Effector CD4-positive, alpha-beta T cell (primary cell): ENCODE measurements at places on chromosomes 6 and 20.

DNA sequence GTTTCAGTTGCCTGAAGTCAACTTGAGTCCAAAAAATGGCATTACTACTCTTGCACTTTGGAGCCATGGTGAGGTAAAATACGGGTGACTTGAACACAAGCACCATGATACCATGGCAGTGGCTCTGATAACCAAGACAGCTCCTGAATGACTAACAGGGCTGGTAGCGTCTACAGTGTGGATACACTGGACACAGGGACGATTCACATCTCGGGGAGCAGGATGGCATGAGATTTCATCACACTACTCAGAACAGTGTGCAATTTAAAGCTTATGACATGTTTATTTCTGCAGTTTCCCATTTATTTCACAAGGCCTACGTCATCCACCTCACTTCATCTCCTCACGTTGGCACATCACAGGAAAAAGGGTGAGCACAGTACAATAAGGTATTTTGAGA lies 950.9 kb downstream of the KIF16B start:
- no peak for DNase-seq

GRCh38 chr6:11609324-11610071 lies 71.9 kb downstream of the TMEM170B start:
- no peak for DNase-seq

- DNase-seq = no peak
These were observed 56.4 kb downstream of the NRN1 start for GRCh38 chr6:5950361-5950785.

DNA sequence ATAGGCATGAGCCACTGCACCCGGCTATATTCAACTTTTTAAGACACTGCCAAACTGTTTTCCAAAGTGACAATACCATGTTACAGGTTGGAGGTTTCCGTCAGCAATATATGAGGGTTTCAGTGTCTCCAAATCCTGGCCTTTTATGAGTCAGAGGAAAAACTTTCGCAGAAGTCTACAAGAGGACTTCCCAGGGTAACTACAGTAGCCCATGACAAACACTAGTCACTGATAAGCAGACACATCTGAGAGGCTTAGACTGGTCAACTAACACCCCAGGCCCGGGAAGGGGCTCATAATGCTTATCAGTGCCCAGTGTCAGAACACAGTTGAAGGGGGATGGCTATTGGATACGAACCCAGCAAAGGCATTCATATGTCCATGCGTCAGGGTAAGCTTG lies 85.4 kb downstream of the SOX4 start:
- DNase-seq = no peak

DNA sequence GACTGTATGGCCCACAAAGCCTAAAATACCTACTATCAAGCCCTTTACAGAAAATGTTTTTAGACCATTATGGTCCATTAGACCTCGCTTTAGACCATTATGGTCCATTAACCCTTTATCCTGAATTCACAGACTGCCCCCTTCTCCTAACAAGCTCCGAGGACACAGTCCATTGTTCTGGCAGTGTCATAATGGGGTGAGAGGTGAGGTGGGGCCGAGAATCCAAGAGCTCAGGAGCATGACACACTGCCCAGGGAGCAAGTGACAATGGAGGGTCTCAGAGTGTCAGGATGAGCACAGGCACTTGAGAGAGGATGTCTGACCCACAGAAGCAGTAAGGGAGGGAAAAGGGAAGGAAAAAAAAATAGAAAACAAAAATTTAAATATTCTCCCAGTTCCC lies 212.4 kb upstream of the NT5E start:
- DNase-seq = no peak

GRCh38 chr6:39693206-39693605 lies 32.0 kb downstream of the KIF6 start:
- no peak for DNase-seq

GRCh38 chr6:90997076-90997475 lies 410.2 kb upstream of the MAP3K7 start:
- DNase-seq = no peak

DNA sequence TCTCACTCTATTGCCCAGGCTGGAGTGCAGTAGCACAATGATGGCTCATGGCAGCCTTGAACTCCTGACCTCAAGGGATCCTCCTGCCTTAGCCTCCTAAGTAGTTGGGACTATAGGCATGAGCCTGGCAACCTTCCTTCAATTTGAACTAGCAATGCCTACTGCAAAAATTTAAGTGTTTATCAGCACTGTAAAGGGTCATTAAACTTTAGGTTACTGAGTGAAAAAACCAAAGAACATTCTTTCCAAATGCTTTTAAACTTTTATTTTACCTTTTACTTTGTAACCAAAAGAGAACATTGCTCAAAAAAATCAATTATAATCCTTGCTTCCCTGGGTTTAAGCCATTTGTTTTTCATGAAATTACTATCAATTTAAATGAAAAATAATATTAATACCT lies 101.0 kb upstream of the NHSL1 start:
- DNase-seq = no peak

DNA sequence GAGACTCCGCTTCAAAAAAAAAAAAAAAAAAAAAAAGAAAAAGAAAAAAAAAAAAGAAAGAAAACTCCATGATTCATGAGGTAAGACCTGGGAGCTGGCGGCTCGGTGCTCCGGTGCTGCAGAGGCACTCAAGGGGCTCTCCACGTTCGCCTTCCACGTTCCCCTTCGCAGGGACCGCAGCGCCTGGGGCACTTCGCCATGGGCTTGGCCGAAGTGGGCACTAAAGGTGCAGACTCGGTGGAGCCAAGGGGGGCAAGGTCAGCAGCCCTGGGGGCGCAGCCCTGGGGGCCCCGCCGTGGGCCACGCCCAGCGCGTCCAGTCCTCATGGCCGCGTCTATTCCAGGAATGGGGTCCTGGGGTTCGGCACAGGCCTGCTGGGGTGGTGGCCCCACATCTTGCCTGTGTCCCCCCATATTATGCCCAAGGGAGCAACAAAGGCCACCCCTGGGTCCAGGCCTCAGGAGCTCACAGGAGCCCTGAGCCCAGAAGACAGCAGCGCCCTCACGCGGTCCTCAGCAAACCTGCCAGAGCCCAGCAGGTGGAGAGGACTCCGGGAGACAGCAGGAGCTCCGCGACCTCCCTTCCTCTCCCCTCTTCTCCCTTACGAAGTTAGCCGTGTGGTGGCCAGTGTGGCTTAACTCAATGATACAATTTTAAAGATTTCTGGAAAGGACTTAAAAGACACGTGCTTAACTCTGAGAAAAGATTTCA lies 21.9 kb downstream of the ZBTB46 start:
- no peak for DNase-seq

DNA sequence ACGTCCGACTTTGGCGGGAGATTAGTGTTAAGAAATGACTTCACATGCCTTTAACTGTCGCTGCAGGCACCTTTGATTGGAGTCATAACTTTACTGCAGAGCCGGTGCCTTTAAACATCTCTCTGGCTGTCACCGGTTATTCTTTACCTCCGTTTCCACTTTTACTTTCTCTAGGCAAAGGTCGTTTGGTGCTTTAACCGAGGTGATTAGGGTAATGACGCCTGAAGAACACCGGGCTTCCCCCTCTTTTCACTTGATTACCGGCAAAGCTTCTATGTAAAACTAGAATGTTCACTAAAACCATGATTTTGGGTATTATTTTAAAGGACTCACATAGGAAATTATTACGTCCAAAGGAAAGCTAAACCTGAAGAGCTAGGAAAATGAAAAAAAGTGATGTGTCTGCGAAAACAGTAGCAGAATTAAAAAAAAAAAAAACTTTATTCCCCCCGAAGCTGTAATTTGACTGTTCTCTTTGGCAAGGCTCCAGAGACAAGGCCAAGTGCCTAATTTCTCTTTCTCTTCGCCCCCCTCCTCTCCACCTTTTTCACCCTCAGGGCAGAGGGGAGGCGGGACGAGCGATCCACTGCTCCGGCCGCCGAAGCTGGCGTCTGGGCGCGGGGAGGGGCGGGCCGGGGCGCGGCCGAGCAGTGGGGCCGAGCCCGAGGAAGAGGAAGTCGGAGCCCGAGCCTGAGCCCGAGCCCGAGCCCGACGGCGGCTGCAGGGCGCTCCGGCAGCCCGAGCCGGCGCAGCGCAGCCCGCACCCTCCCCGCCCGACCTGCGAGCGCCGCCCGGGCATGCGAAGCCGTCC lies at the start of gene PLEKHG1:
Gene PLEKHG1 (plus strand): TSS at position 687 of the 811 bp plus-strand sequence. CDS start 133,797 bp downstream, outside the sequence.
- DNase-seq = peak; percentile 14

- DNase-seq = no peak
These were observed 504.8 kb downstream of the MEI4 start for GRCh38 chr6:78157606-78158005.

DNA sequence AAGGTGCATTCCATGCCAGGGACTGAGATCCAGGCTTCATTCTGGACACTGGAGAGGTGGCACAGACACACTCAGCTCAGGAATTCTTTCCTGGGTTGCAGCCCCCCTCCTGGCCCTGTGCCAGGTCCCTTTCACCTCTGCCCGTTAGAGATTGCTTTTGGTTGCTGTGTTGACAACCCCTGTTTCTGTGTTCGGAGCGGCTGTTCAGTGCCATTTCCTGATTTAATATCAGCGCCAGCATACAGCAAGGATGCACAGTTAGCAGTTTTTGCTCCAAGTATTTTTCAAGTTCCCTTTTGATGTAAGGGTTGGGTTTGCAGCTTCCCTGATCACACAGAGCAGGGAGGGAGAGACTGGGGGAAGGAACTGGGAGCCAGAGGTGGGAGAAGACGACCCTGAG lies 8.5 kb upstream of the MAFB start:
- DNase-seq = no peak

DNA sequence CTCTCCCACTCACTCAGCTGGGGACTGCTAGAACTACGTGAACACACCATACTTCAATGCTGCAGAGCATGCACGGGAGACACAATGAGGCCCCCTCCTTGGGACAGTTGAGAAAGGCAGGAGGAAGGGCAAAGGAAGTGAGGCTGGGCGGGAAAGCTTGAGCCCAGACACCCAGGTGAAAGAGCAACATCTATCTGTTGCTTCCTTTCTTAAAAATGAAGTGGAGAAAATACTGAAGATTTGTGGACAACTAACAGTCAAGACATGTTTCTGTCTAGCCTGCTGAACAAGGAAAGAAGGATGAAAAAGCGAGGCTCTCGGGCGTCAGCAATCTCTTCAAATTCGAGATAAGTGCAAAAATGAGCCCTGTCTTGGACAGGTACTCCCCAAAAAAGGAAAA lies 3.0 kb upstream of the NNAT start:
- no peak for DNase-seq

- DNase-seq = no peak
These were observed 14.7 kb upstream of the PTGIS start for GRCh38 chr20:49582413-49583334.

GRCh38 chr20:62448038-62448437 lies 20.7 kb upstream of the RBBP8NL start:
- no peak for DNase-seq

- no peak for DNase-seq
These were observed 20.7 kb upstream of the TBC1D22B start for GRCh38 chr6:37236921-37237320.

GRCh38 chr20:49660912-49661311 lies 52.8 kb downstream of the B4GALT5 start:
- DNase-seq = no peak

DNA sequence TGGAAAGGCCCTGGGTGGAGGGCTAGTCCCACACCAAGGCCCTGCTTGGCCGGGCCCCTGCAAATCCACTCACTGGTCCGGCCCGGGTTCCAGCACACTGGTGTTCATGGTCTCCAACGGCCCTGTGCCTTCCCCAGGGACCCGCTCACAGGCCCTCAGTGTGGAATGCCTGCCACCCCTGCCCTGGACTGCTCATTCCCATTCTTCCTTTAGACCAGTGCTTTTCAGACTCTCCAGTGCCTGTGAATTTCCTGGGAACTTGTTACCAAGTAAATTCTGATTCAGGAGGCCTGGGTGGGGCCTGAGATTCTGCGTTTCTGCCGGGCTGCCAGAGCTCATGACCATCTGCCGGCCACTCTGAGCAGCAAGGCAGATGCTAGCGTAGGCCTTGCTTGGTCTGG lies 5.7 kb upstream of the PXDC1 start:
- DNase-seq = no peak
